ENCODE measurements at places on chromosomes 5 and 9.

- no peak for DNase-seq
Measured at GRCh38 chr9:108666240-108666784, 189.5 kb downstream of the ACTL7B start.

- DNase-seq = no peak
Measured at GRCh38 chr5:178216088-178216534, 11.8 kb downstream of the HNRNPAB start.

DNA sequence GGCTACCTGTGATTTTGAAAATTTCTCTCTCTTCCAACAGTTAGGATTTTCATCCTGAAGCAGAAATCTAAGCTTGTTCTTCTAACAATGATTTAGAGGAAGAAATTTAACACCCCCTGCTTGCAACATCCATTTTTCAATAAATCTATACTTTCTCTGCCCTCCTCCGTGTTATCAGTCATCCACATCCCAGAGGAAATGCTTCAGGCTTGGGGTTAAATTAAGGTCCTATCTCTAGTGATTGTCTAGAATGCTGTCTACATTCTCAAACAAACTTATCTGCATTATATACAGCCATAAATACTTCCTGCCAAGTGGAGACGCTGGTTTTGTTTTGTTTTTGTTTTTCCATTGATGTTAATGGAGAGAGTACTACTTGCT is 371.0 kb downstream of the CSNK1G3 start:
- DNase-seq = no peak

GRCh38 chr5:68954618-68954910 is 139.2 kb upstream of the SLC30A5 start:
- no peak for DNase-seq

GRCh38 chr5:169538944-169539343 is 44.6 kb upstream of the SPDL1 start:
- no peak for DNase-seq

- DNase-seq = no peak
Measured at GRCh38 chr5:143968071-143968878, 156.3 kb downstream of the HMHB1 start.

DNA sequence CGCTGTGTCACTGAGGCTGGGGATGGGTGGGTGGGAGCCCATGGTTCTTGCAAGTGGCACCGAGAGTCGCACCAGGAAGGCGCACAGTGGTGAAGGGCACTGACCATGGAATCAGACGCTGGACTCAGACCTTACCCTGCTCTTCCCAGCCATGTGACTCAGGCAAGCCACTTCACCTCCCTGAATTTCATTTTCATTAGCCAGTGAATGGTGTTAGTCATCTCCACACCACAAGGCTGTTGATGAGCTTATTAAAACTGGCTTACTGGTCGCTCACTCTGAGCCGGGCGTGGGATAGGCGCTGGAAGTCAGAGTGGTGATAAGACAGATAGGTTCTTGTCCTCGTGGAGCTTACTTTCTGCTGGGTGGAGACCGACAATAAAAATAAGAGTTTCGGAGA is 25.1 kb downstream of the FGF18 start:
- DNase-seq = no peak

- no peak for DNase-seq
Measured at GRCh38 chr9:3742586-3742985, 216.8 kb upstream of the RFX3 start.

GRCh38 chr9:38424918-38425317 is 664 bp upstream of the IGFBPL1 start:
- no peak for DNase-seq

- DNase-seq = no peak
Measured at GRCh38 chr9:88429595-88430430, 41.6 kb downstream of the SPIN1 start.
